A549 treated with Hydrocortisone at 1 μM for 4 hours (cell line): ENCODE measurements at places on chromosomes 16 and 17. TPM values are rescaled to one million over a fixed set of nuclear protein-coding genes. Genes with fewer than 3 reads are reported as not detected.

Gene ACD
- total RNA-seq, result 33.0 to 37.8 TPM (median 35.2 TPM) in 5 replicates

Gene CD300A
- total RNA-seq, result 0.05 to 0.08 TPM (median 0.07 TPM) in 4 of 5 replicates, not detected in the other

Gene RAPGEFL1
- 2.2 to 3.0 TPM (median 2.8 TPM) in 5 replicates for total RNA-seq

Gene ACAP1
- total RNA-seq, result 1.2 to 3.9 TPM (median 3.1 TPM) in 5 replicates

Gene C1QTNF8
- total RNA-seq, result 0.08 TPM in 1 of 5 replicates, not detected in the others

Gene ADAM11
- 1.8 to 2.2 TPM (median 1.8 TPM) in 5 replicates for total RNA-seq

Gene HOXB9
- total RNA-seq, result 6.6 to 7.3 TPM (median 6.9 TPM) in 5 replicates

Gene CD300C
- 0.20 to 0.43 TPM (median 0.41 TPM) in 5 replicates for total RNA-seq

Gene CNTNAP1
- 4.7 to 5.9 TPM (median 5.5 TPM) in 5 replicates for total RNA-seq

Gene CCL17
- not detected in 5 replicates for total RNA-seq

Gene TEFM
- 19.2 to 32.0 TPM (median 20.2 TPM) in 5 replicates for total RNA-seq

Gene HOXB1
- total RNA-seq, result not detected in 5 replicates

Gene SRSF2
- 394 to 452 TPM (median 429 TPM) in 5 replicates for total RNA-seq

Gene MMP25
- 0.86 to 1.2 TPM (median 0.90 TPM) in 5 replicates for total RNA-seq

Gene RDM1
- 2.4 to 3.0 TPM (median 2.8 TPM) in 5 replicates for total RNA-seq

Gene TLCD3B
- total RNA-seq, result 0.18 to 0.43 TPM (median 0.32 TPM) in 5 replicates

Gene TBX6
- 0.23 to 0.33 TPM (median 0.28 TPM) in 5 replicates for total RNA-seq

Gene CSNK2A2
- total RNA-seq, result 50.9 to 72.4 TPM (median 53.5 TPM) in 5 replicates

Gene TMED6
- total RNA-seq, result 0.18 TPM in 1 of 5 replicates, not detected in the others
